ENCODE measurements at places on chromosomes 6 and 20. TPM values are rescaled to one million over a fixed set of nuclear protein-coding genes. Genes with fewer than 3 reads are reported as not detected.

FITM2 gene
- total RNA-seq, result 9.1 TPM

ZNF341 gene
- 2.4 TPM for total RNA-seq

ATP6V1G2 gene
- total RNA-seq, result 0.51 TPM

WFDC9 gene
- not detected for total RNA-seq

FAM209A gene
- total RNA-seq, result not detected

SNHG17 gene
- 6.7 TPM for total RNA-seq

CCN6 gene
- total RNA-seq, result not detected

POPDC3 gene
- not detected for total RNA-seq

PEX6 gene
- 45.8 TPM for total RNA-seq

EZR gene
- total RNA-seq, result 90.7 TPM

NHLRC1 gene
- total RNA-seq, result 1.6 TPM

Measured in dermis blood vessel endothelial cell (primary cell).